SJSA1 (cell line): ENCODE measurements at places on chromosomes 1 and 21. TPM values are rescaled to one million over a fixed set of nuclear protein-coding genes. Genes with fewer than 3 reads are reported as not detected.

DNA sequence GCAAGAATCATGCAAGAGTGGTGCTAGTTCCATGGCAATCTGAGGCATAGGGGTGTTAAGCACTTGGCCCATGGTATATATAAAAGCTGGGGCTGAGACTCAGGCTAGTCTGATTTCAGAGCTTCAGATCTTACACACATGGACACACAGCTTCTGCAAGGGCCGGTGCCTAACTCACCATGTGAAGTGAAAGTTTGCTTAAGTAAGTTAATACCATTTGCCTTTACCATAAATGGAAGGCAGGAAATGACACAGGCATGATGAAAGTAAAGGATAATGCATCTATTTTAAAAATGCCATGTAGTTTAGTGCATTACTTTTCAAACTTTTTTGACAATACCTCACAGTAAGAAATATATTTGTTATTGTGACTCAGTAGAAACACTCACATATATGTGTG, 122.6 kb downstream of the KCNJ6 start:
- peaks cover 26% of the 10 kb centered on the region for H3K4me1 ChIP-seq
- H3K27me3 ChIP-seq = no peaks in the 10 kb centered on the region
- H3K36me3 ChIP-seq = peaks cover 2% of the 10 kb centered on the region; the same call in 1 of the 2 replicates
- H3K27ac ChIP-seq = peak overlapping the region; percentile 49
- no peak overlapping the region for H3K4me3 ChIP-seq
- no peak for DNase-seq

DNA sequence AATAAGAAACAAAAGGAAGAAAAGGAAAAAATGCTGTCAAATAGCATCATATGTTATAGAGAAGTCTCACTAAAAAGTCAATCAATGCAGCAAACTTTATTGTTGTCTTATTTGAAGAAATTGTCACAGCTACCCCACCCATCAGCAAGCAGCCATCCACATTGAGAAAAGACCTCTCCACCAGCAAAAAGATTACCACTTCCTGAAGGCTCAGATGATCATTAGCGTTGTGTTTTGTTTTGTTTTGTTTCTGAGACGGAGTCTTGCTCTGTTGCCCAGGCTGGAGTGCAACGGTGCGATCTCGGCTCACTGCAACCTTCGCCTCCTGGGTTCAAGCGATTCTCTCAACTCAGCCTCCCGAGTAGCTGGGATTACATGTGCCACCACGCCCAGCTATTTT, 29.0 kb downstream of the ATP2B4 start:
- H3K27me3 ChIP-seq = no peaks in the 10 kb centered on the region
- no peak for DNase-seq
- H3K4me3 ChIP-seq = no peak overlapping the region
- H3K27ac ChIP-seq = no peak overlapping the region

- DNase-seq = peak; percentile 37
- H3K4me1 ChIP-seq = peaks cover 36% of the 10 kb centered on the region
- H3K27ac ChIP-seq = no peak overlapping the region
These were observed 37.9 kb downstream of the LHX4 start for GRCh38 chr1:180267761-180268555.

The KCNH1 gene
- 0.58 and 2.7 TPM in 2 replicates for total RNA-seq

- peaks cover 11% of the 10 kb centered on the region for H3K4me1 ChIP-seq
- no peak for DNase-seq
- H3K27me3 ChIP-seq = peaks cover 3% of the 10 kb centered on the region; the same call in 1 of the 2 replicates
- H3K36me3 ChIP-seq = no peaks in the 10 kb centered on the region
- no peak overlapping the region for H3K4me3 ChIP-seq
These were observed 17.0 kb upstream of the TMEM54 start for GRCh38 chr1:32918179-32918578.

- H3K4me3 ChIP-seq = no peak overlapping the region
- peaks cover 8% of the 10 kb centered on the region; the same call in 1 of the 2 replicates for H3K36me3 ChIP-seq
- H3K27ac ChIP-seq = no peak overlapping the region
- DNase-seq = no peak
- 0 out of 2 replicates have a peak, but pooled peaks cover 5% of the 10 kb centered on the region for H3K4me1 ChIP-seq
These were observed 9.1 kb upstream of the RUNX3 start for GRCh38 chr1:24939040-24939674.

DNA sequence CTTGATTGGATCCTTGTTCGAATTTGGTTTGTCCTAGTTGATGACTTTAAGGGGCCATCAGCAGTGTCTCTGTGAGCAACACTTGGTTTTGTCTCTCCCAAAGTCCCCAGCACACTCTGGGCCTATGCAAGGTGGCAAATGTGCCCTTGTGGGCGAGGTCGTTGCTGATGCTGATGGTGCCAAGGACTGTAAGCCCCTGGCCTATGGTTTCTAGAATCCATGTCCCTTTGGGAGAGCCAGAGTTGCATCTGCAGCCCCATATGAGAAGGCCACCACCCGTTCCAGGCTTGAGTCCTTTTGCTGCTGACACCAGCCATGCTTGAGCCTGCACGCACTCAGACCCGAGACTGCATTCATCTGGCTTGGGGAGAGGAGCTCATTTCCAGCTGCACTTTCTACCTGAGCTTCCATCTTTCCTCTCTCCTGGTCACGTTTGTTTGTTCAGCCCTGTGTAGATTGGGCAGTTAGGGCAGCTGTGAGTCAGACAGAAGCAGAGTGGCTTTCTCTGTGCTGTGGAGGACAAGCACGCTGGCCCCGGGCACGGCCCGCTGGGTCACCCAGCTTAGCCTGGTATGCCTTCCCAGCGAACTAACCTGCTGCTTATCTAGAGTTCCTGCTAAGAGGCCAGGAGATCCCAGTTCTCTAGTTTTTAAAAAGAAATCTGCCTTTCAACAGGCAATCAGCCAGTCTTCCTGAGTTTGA, 52.1 kb upstream of the CSF3R start:
- DNase-seq = no peak
- H3K4me3 ChIP-seq = no peak overlapping the region
- no peak overlapping the region for H3K27ac ChIP-seq

DNA sequence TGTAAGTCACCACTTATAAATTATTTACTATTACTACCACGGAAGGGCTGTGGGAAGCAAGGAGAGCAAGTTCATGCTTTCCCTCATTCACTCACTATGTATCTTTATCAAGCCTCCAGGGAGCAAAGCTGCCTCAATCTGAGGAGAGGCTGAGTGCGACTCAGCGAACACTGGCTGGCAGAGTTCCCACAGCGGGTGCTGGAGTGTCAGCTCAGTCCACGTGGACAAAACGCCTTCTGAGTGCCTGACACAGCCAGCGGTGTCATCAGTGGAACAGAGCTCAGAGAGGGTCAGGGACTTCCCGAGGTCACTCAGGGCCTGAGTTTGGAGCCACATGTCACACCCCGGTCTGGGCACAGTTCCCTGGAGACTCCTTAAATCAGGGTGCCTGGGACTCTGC, 16.9 kb downstream of the MATN1 start:
- H3K27ac ChIP-seq = no peak overlapping the region
- H3K27me3 ChIP-seq = peaks cover 11% of the 10 kb centered on the region
- H3K4me3 ChIP-seq = no peak overlapping the region
- no peaks in the 10 kb centered on the region for H3K36me3 ChIP-seq
- DNase-seq = no peak

- H3K36me3 ChIP-seq = peaks cover 19% of the 10 kb centered on the region
- no peaks in the 10 kb centered on the region for H3K27me3 ChIP-seq
- no peak overlapping the region for H3K4me3 ChIP-seq
- no peak overlapping the region for H3K27ac ChIP-seq
These were observed 7.9 kb downstream of the MEF2D start for GRCh38 chr1:156492591-156493080.

DNA sequence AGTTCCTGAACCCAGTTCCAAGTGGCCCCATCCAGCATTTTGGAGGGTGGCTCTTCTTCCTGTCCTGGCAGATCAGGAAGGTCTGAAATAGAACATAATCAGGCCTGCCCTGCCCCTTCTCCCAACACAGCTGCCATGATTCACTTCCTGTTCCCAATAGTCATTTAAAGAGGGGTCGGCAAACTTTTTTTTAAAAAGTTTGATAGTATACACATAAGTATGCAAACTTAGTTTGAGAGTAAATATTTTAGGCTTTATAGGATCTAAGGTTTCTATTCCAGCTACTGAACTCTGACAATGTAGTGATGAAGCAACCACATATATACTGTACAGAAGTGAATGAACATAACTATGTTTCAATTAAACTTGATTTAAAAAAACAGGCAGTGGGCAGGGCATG, 66.4 kb downstream of the LUZP1 start:
- peak overlapping the region; percentile 52 for H3K27ac ChIP-seq
- peaks cover 56% of the 10 kb centered on the region for H3K4me1 ChIP-seq
- H3K4me3 ChIP-seq = no peak overlapping the region
- H3K27me3 ChIP-seq = no peaks in the 10 kb centered on the region
- peak; percentile 66 for DNase-seq

The UMODL1 gene
- 0.22 TPM in 1 of 2 replicates, not detected in the other for total RNA-seq

DNA sequence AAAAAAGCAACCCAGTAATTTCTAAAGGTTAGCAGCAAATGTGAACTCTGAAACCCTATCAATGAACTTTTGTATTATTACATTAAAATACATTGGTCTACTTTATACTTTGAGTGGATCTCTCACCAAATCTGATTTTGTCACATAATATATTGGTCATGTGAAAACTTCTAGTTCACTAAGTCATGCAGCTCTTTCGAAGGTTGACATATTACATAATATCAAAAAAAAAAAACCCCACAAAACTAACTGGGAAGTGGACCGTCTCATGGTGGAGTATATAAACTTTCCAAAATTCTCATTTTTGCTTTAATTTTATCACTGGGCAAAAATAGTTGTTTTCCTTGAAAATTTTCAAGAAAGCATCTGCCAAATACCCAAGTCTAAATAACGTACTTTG, 50.4 kb downstream of the GATAD2B start:
- no peaks in the 10 kb centered on the region for H3K27me3 ChIP-seq
- H3K4me1 ChIP-seq = peaks cover 14% of the 10 kb centered on the region
- no peak for DNase-seq

The UAP1 gene
- 159 and 168 TPM in 2 replicates for total RNA-seq

- H3K27me3 ChIP-seq = no peaks in the 10 kb centered on the region
- H3K36me3 ChIP-seq = no peaks in the 10 kb centered on the region
- H3K4me1 ChIP-seq = no peaks in the 10 kb centered on the region
- no peak overlapping the region for H3K4me3 ChIP-seq
These were observed 415.4 kb downstream of the TTLL7 start for GRCh38 chr1:83583351-83584014.

The IL12RB2 gene
- not detected in 2 replicates for total RNA-seq

DNA sequence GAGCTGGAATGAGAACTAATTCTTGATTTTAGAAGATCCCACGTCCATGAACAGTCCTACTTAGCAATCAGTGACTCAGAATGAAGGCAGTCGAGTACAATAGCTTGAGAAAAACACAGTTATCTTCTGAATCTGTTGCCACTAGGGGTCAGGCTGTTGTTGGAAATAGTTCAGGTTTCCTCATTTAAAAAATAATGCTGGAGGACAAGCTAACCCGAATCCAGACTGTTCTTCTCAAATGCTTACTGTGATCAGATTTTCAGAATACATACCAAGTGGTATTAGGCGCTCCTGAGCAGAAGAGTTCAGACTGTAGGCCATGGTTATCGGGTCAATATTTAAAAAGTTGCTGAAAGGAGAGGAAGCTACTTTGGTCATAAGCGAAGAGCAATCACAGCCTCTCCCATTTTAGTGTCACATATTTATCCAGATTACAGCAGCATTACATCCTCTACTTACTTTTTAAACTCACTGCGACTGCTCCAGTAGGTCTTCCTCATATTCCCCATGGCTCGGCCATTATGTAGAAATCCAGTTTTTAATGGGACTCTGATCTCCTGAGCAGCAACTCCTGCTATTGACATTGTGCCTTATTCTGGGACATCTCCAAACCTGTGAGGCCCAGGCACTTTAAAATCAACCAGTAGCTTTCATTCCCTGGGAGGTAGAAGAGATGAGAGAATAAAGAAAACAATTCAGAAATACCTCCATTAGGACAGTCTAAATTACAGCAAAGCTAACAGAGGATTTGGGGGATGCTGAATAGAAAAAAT, 10.9 kb downstream of the ERRFI1 start:
- H3K4me3 ChIP-seq = no peak overlapping the region
- no peak overlapping the region for H3K27ac ChIP-seq
- DNase-seq = peak; percentile 83
- H3K27me3 ChIP-seq = no peaks in the 10 kb centered on the region

The KIRREL1 gene
- total RNA-seq = 83.9 and 123 TPM in 2 replicates

The RPE65 gene
- not detected in 2 replicates for total RNA-seq

- H3K27ac ChIP-seq = peak overlapping the region; percentile 87
- H3K27me3 ChIP-seq = no peaks in the 10 kb centered on the region
- no peak for DNase-seq
- peaks cover 22% of the 10 kb centered on the region for H3K4me1 ChIP-seq
- peaks cover 60% of the 10 kb centered on the region for H3K36me3 ChIP-seq
These were observed 169 bp downstream of the UBAP2L start for GRCh38 chr1:154220970-154221277.
